ENCODE measurements at places on chromosomes 12 and 14. TPM values are rescaled to one million over a fixed set of nuclear protein-coding genes. Genes with fewer than 3 reads are reported as not detected.

- peak; percentile 91 for DNase-seq
Observed at GRCh38 chr12:109428037-109428629, 49.0 kb downstream of the KCTD10 start.

WIF1 gene
- total RNA-seq: not detected

DNA sequence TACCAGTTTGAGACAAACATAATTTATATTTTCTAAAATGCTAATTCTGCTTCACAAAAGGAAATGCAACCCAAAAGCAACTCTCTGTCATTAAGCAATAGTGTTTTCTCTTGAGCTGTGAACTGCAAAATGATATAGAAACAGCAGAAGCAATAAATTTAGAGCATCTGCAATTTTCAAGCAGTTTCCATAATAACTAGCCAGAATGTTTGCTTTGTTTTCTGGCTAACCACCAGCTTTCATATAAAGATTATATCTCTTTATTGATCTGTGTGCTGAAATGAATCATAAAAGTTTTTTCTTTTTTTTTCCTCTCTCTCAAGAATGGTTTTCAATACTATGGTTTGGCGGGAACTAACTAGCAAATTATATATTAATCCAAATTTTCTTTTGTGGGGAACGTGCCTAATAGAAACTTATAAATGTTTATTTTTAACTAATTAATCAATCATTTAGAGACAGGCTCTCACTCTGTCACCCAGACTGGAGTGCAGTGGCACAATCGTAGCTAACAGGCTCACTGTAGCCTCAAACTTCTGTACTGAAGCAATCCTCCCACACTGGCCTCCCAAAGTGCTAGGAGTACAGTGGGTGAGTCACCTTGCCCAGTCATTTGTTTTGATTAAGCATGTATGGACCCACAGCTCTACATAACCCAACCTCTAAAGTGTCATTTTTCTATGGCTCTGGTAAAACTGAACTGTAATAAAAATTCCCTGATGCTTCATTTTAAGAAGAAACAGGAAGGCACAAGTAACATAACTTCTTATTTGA lies 830.1 kb upstream of the MGAT4C start:
- DNase-seq: peak; percentile 79

SYCP3 gene
- not detected for total RNA-seq

Measured in PC-3 (cell line).